ENCODE measurements at places on chromosomes 6 and 20.

GRCh38 chr6:93721386-93722048, 302.2 kb upstream of the EPHA7 start:
- no peak for DNase-seq

DNA sequence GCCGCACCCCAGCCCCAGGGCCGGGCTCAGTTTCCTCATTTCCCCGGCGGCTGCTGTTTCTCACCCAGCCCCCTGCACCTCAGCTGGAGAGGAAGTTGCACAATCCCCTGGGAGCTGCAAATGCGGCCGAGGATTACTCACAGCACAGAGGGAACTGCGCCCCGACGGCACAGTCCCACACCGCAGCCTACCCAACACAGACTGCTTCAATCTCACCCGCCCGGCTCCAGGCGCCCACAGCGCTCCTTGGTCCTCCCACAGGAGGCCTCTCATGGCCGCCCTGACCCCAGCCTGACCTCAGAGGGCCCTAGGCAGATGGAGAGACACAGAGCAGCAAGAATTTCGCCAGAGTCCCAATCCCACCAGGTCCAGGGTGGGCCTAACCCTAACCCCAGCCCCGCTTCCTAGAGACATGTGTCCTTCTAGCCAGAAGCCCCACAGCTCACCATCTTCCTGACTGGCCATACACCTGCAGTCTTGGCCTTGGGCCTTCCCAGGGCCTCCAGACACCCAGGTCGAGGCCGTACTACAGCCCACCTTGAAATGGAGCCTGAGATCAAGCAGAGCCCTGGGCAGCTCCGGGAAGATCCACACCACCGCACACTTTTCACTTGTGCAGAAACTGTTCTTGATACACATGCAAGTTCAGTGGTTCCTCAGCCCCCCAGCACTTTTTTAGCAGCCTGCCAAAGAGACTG, 11.7 kb downstream of the TFEB start:
- peak; percentile 84 for DNase-seq

DNA sequence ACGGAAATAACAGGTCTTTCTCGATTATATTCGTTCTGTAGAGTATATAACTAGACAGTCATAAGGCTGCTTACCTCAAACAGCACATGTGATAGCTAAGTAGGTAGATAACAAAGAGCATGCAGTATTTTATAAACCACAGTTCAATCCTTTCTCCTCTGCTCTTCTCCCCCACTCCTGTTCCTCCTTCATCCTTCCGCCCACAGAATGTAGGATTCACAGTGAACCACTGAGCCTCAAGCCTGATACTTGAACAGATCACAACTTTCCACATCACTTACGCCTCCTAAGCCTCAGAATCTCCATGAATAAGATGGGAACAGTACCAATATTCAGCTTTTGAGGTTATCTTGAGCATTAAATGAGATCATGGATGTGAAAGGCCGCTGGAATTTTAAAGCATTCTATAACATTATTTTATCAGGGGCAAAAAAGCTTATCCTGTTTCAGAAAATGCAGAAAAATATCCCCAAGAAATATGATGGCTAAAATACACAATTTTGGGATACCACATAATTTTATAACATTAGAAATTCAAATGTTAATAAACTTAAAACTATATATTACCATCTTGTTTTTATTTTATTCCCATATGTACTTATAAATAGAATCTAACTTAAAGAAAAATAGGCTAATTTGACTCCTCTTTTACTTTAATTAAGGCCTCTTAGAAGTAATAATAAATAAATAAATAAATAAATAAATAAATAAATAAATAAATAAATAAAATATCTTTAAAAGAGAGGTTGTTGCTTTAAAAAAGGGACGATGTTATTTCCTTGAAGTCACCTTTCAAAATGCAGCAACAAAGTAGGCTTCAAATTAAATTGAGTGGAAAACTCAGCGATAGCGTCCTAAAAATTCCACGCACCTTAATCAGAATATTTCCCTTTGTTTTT, 33.4 kb downstream of the MTFR2 start:
- no peak for DNase-seq

DNA sequence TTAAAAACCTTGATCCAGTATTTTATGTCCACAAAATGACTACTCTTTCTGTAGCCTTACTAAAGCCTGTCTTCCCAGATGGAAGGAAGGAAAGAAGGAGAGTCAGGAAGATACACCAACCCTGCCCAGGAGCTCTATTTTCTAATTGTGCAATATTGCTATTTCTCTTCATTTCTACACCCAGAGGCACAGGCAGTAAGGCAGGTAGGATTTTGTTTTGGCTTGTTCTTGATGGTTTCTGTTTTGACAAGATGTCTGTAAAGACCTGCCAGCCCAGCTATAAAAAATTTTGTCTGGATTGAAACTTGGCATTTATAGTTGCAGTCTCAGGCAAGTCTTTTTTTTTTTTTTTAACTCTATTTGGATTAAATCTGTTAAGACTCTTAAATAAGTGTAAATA, 587.5 kb upstream of the ARID1B start:
- DNase-seq, result no peak

DNA sequence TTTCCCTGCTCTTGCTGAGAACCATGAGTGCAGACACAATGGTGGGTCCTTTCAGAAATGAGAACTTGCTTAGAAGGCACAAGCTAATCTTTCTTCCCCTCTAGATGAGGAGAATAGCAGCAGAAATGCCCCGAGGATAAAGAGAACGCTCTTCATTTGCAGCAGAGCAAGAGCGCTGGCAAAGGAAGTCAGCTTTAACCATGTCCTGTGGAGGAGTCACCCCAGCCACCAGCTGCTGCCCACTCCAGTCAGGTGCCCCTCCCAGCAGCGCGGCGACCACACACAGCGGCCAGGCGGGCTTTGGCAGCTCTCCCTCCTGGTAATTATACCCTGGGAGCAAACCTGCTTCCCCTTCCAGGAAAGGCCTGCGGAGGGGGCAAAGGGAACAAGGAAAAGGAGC, 42.4 kb upstream of the EMILIN3 start:
- no peak for DNase-seq

- no peak for DNase-seq
These were observed 24.4 kb upstream of the EDN1 start for GRCh38 chr6:12265791-12266190.

DNA sequence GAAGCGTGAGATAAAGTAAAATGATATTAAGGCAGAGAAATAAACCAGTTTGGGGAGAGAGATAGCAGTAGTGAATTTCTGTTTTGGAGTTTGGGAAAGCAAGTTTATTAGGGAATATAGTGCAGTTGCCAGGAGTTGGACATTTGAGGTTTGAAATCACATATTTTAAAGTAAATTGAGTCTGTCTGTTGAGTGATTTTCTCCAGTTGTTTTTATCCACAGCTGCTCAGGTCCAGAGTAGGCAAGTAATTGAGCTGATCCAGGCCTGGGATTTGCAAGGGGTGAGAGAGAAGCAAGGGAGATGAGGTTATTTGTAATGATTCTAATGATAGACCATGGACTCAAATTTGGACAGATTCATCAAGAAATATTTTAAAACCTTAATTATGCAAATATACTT, 481.9 kb downstream of the UTRN start:
- no peak for DNase-seq

DNA sequence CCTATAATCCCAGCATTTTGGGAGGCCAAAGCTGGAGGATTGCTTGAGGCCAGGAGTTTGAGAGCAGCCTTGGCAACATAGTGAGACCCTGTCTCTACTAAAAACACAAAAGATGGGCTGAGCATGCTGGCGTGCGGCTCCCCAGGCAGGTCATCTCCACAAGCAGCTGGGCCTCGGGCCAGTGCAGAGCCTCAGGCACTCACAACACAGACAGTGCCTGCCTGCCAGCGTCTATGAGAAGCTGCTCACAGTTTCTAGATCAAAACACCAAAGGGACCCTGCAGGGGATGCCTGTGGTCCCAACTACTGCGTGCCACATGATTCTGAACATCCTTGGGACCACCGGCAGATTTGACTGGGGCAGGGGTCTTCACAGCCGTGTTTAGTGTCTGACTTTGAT, 59.4 kb downstream of the GINS1 start:
- no peak for DNase-seq

DNA sequence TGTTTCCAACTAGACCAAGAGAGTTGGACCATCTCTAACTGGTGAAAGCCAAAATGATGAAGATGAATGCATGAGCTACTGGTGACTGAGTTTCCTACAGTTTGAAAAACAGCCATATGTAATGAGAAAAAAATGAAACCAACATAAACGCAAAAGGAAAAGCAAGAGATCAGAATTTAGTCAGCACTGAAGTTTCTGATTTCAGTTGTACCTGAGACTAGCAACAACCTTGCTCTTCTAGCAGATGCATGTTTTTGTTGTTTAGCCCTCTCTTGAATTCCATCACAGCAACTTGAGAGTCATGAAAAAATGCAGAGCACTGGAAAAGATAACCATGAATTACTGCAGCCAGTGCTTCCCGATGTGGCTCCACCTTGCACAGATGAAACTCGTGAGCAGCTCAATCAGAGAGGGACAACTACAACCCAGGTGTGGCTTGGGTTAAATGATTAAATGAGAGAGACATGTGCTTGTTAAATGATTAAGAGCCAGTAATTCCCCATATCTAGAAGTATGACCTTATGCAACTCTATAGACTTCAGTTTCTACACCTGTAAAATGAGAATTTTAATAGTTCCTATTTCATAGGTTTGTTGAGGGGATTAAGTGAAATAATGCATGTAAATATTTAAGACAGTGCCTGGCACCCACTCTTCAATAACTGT, 104.8 kb downstream of the ELOVL4 start:
- DNase-seq, result no peak

DNA sequence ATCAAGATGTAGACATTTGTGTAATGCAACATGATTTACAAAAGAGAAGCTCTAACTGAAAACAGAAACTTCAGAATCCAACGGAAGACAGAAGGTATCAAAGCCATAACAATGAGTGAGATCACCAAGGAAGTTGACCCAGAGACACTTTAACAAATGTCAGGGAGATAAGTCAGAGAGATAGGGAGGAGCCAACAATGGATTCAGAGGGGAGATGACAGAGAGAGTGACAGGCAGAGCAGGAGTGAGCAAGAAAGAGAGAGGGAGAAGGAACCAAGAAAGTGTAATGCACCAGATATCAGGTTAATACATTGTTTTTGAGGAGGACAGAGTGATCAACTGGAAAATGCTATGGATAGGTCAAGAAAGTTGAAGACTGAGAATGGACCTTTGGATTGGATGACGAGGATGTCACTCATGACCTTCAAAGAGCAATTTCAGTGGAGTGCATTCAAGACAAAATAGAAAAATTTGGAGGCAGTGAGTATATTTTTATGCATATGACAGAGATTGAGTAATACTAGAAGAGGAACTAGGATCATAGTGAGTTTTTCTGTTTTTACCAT, 86.6 kb downstream of the TRDN start:
- DNase-seq, result no peak

DNA sequence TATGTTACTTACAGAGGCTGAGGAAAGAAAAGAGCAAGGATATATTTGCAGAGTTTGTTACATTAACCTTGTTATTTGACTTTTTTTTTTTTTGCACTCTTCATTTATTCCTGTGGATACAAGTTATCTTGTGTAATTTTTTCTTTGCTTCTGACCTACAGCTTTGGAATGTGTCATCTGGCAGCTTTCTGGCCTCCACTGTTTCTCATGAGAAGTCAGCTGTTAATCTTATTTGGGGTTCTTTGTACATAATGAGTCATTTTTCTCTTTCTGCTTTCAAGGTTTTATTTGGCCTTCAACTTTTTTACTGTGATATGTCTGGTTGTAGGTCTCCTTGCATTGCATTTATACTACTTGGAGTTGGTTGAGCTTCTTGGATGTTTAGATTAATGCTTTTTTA, 333.4 kb downstream of the SMOC2 start:
- DNase-seq, result no peak

- DNase-seq, result peak; percentile 24
These were observed at the start of gene PCSK2 for GRCh38 chr20:17226410-17227218. TSS of gene PCSK2 (plus strand) at chr20:17227040. CDS start at chr20:17227306, 266 bp downstream.

DNA sequence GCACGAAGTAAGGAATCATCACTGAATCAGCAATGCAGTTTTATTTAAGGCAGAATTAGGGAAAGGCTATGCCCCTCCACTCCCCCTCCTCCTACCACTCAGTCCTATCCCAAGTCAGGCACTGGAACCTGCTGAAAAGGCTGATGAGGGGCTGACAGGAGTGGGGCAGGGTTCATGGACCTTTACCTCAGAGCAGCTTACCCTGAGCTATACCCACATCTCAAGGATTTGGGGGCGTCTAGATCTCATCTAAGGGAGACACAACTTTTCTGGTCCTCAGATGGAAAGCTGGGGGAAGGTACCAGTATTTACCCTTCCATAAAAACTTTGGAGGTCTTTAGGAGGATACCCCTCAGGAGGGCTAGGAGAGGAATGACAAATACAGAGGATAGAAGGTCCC, 27.2 kb downstream of the GSS start:
- DNase-seq, result no peak

DNA sequence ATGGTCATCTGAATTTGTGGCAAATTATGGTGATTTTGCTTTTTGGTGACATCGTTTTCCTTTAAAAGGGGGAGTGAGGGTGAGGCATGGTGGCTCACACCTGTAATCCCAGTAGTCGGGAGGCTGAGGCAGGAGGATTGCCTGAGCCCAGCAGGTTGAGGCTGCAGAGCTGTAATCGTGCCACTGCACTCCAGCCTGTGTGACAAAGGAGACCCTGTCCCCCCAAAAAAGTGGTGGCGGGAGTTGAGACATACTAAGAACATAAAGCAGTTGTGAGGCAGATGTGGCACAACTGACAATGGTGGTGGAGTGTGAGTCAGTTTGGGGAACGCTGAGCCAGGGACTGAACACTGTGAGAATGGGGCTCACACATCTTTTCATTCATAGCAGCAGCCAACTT, 45.5 kb downstream of the ADNP start:
- no peak for DNase-seq

All from left ventricle myocardium inferior (tissue), 1 donor.